ENCODE measurements at places on chromosomes 2 and 18.

DNA sequence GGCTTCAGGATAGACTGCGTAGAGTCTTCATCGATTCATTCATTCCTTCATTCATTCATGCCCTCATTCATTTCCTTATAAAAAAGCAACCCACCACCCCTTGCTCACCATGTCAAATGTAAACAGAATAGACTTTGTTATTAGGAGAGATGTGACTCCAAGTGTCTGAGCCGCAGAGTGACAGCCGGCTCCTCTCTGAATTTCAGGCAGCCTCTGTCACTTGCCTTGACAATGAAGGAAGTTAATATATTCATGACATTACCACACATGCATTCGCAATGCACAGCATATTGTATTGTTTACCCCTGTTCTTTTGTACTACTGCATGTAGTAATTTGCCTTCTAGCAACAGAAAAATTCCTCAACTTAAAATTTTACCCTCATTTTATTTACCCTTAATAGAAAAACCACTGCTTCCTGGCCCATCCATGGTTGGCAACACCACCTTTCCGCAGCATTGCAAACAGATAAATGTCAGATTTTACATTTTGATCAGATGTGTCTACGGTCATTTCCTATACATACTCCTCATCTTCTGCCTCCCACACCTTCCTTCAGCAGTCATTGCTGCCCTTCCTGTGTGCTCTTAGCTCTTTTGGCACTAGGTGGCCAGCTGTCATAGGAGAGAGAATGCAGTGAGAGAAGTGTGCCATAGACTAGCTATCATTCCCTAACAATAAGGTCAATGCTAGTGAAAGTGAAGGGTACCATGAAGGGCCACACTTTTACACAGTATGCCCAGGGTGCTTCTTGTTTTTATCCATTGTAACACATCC is 1090.8 kb downstream of the BCL11A start:
- DNase-seq: no peak

DNA sequence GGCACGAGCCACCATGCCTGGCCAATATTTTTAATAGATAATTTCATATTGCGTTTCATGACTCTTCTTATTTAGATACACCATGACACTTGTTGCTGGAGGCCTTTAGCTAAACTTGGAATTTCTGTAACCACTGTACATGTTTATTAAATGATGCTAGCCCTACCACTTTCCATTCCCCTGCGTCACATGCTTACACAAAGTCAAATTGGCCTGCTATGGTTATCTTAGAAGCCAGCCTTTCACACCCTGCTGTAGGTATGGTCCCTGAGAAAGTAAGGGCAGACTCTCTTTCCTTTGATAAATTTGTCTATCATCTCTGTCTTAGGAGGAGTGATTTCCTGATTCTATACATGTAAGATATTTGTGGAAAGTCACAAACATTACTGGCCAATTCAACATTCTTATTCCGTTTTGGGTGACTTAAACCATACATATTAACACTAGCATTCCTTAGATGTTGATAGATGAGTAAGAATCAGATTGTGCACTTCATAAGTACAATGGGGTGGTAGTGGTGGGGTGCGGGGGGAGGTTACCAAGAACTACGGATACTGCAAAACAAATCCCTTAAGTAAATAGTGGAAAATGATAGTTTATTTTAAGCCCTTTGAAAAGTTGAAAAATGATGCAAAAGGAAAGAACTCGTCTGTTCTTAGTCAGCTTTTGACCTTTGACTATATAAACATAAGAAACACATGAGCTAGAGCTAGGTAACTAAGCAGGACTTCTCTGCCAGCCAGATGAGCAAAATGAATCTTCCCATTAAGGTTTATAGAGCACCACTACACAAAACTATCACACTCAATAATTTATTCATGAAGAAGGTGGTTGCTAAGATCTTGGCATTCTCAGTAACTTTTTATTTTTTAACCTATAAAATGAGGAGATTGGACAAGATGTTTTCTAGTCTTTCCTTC is 7.9 kb upstream of the NDUFV2 start:
- no peak for DNase-seq

GRCh38 chr18:48022531-48023329 is 92.3 kb upstream of the SMAD2 start:
- DNase-seq: no peak

DNA sequence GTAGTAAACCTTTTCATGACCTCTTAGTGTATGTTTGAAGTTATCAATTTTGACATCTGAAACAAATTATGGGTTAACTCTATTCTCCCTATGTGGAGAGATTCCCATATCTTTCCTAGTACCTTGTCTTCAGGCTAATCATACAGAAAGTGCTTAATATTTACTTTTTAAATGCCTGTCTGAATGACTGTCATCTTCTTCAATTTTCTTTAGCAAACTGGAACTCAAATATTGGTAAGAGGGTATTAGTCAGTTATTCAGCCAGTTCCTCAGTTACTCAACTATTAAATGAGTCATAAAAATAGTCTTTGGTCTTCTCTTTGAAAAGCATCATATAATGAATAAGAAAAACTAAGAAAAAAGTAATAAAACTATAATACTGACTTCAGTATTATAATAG is 1038.0 kb upstream of the PIK3C3 start:
- no peak for DNase-seq

GRCh38 chr2:15182275-15182674 is 378.9 kb downstream of the NBAS start:
- no peak for DNase-seq

GRCh38 chr2:33215299-33215698 is 261.1 kb upstream of the RASGRP3 start:
- no peak for DNase-seq

- DNase-seq: no peak
These were observed 45.6 kb downstream of the REL start for GRCh38 chr2:60926741-60927552.

Measured in thoracic aorta (tissue), 2 donors.